Activated CD8-positive, alpha-beta T cell treated with anti-CD3 and anti-CD28 coated beads, Interleukin-2, amount 10 ng/mL, durations not matched to agents 7 days and 5 days (primary cell): ENCODE measurements at places on chromosomes 2 and 18. TPM values are rescaled to one million over a fixed set of nuclear protein-coding genes. Genes with fewer than 3 reads are reported as not detected.

DNA sequence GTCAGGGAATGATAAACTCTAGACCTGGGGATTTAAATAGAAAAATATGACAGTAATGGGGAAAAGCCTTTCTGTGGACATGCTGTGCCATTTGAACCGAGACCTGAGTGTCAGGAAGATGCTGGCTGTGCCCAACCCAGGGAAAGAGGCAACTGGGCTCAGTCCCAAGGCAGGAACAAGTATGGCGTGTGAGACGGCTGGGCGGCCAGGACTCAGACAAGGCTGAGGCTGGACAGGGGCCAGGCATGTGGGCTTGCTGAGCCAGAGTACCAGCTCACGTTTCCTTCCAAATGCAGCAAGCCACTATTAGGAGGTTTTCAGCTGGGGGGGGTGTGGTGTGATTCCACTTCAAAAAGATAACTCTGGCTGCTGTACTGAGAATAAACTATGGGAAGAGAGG is 92.4 kb downstream of the INPP5D start:
- DNase-seq = no peak

- DNase-seq = no peak
These were observed 278.9 kb downstream of the TSN start for GRCh38 chr2:122034344-122034743.

DNA sequence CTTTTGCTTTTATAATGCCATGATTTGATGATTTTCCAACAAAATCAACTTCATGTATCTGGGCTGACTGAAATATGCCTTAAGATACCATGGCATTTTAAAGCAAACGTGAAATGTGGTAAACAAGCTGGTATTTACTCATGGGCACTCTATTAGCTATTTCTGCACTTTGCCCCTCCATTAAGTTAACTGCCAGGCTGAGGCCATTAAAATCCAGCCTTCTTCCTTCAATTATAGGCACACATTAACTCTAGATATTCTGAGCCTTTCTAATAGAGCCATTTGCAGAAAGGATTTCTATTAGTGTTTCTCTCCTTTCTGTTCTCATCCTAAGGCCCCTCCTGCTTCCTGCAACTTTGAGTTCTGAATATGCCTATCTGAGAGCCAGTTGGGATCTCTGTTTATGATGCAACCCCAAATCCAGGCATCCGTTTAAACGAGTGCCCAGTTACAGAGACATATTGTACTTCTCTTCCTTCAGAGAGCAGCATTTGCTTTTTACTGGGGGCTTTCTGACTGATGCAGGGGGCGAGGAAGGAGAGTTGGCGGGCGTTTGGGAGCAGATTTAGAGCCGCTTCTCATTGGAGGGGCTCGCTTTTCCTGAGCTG is 1.6 kb upstream of the KCNJ3 start:
- DNase-seq = no peak

DNA sequence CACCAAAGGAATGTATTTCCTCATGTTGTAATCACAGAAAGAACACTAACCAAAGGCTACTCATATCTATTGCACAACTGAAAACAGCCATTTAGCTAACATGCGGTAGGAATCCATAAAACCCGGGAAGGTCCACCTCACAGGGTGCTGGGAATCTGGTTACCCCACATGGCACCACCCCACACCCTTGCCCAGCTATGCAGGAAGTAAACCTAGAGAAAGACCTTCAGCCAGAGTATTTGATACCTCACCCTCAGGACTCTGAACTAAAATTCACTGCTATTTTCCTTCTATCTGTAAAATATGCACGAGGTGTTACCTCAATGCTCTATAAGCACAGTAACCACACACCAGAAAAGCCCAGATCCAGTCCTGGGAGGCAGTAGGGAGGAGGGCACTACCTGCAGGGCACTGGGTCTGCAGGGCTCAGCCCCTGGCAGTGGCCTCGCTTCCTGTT is 45.8 kb downstream of the PTPN2 start:
- DNase-seq = no peak

DNA sequence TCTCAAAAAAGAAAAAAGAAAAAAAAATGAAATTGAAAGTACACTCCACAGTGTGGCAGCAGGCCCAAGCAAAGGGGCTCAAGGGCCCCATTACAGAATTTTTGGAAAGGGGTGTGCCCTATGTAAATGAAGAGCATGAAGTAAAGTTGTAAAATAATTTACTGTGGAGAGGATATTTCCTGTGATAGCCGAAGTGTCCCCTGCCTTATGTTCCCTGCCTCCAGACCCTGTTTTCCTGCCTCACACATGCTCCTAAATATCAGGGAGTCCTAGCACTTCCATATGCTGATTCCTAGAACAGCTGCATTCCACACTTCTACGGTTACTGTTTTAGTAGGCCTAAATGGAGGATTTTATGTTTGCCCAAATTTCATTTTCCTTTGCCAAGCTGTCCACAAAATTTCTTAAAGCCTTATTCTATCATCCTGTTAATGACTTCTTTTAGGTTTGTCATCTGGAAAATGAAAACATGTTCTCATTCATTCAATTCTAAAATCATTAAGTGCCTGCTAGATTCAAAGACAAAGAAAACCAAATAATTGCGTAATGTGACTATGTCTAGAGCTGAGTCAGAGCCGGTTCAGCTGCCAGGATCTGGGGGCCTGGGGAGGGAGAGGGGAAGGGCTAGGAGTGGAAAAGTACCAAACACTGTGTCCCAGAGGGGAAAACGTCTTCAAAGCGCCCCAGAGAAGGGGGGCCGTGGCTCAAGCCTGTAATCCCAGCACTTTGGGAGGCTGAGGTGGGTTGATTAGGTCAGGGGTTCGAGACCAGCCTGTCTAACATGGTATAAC is 25.9 kb upstream of the IMPA2 start:
- DNase-seq = no peak

- DNase-seq = no peak
These were observed 39.1 kb upstream of the TWIST2 start for GRCh38 chr2:238808761-238809160.

- no peak for DNase-seq
These were observed 3.1 kb downstream of the ARL4C start for GRCh38 chr2:234493796-234494195.

DNA sequence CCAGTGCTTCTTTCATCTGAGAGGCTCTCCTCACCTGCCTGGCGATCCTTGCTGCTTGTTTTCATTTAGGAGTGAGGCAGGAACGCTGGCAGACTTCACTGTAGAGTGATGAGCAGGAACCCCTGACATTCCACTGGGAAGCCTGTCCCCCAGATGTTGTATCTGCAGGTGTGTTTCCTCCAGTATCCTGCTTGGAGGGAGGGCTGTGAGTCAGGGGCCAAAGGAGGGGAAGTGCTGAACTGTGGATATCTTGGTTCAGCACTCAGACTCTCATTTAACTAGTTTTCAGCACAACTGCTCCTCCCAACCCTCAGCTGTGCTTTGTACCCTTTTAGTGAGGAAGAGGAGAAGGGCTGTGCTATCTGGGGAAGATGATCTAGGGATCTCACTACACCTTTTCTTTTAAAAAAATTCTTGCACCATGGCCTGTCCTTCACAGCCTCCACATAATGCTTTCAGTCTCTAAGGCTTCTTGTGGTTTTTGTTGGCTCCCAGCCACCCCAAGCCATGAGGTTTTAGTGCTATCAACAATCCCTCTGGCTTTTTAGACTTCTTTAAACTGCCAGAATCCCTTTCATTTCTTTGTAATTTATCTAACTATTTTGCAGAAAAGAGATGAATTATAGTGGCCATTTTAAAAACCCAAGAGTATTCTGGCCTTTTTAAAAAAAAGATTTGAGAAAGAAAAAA is 11.2 kb downstream of the ANKAR start:
- DNase-seq = no peak

GRCh38 chr18:46518438-46518837 is 138.6 kb downstream of the LOXHD1 start:
- no peak for DNase-seq

DNA sequence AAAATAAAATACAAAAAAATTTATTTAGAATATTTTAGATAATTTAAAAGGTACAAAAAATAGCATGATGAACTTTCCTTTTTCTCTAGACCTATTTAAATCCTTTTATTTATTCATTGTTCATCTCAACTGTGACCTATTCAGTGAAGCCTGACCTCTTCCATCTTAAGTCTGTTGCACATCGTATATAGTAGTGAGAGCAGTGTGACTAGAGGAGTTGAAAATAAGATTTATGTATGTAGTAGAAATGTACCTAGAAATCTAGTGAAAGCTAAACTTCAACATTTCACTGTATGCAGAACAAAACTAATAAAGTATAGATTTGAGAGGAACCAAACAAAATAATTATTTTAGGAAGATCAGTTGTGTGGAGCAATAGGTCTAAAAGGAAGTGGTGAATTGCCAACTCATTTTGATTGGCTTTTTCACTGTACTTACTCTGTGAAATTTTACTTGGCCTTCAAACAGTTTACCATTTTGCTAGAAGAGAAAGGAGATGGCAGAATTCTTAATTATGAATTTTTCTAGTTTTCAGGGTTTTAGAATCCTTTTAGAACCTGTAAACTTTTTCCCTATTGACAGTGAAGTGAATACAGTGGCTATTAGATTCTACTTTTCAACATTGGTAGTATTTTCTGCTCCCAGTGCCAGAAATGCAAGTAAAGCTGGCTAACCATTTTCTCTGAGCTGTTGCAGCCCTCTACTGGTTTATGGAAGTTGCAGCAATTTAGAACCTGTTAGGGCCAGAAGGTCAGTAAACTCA is 11.0 kb downstream of the ANKRD12 start:
- peak; percentile 61 for DNase-seq

- DNase-seq = no peak
These were observed 165.3 kb upstream of the STK17B start for GRCh38 chr2:196336715-196337114.

DNA sequence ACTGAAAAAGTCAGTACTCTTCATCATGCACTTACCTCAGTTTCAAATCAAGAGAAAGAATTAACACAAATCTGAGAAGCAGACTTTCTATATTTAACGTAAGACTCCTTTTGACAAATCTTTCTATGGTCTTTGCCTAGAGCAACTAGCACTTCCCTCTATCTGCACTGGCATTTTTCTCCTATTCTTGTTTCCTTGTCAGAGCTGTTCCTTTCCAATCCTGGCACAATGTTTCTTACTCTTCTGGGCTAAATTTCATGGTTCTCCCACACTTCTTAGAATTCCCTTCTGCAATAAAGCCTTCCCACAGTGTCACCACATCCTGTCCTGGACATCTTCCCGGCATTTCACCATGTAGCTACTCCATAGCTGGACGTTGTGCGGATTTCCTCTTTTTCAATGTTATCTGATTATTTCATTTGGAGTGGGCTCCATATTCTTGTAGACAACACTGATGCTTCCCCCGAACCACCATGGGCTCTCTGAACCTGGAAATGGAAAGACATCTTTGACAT is 144.7 kb upstream of the CTNNA2 start:
- DNase-seq = no peak

- no peak for DNase-seq
These were observed 158.2 kb upstream of the SALL3 start for GRCh38 chr18:78821396-78821795.

- no peak for DNase-seq
These were observed 77.1 kb upstream of the GALNT5 start for GRCh38 chr2:157180359-157180758.

DNA sequence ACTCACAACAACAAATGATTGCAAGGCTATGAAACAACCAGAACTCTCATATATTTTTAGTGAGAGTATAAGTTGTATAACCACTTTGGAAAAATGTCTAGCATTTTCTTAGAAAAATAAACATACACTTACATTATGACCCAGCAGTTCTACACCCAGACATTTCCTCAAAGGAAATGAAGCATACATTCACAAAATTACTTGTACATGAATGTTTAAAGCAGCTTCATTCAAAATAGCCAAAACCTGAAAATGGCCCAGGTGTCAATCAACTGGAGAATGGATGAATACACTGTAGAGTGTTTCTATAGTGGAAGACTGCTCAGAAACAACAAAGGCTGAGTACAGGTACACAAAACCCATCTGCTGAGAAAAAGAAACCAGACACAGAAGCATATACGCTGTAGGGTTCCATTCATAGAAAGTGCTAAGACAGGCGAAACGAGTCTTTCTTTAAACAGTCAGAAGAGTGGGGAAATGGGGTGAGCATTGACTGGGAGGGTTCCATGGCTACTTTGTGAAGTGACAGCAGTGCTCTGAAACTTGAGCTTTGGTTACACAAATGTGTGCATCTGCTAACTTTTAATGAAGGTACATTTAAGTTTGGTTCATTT is 799.0 kb downstream of the DCDC2C start:
- no peak for DNase-seq

GRCh38 chr2:60046529-60046928 is 506.9 kb downstream of the BCL11A start:
- DNase-seq = no peak

- no peak for DNase-seq
These were observed 107.5 kb upstream of the PELI1 start for GRCh38 chr2:64251497-64252250.

GRCh38 chr2:164504253-164504652 is 117.0 kb downstream of the GRB14 start:
- no peak for DNase-seq

GRCh38 chr2:71596011-71596410 is 142.7 kb downstream of the DYSF start:
- DNase-seq = no peak

GRCh38 chr18:67260841-67261240 is 255.7 kb downstream of the DSEL start:
- no peak for DNase-seq

DNA sequence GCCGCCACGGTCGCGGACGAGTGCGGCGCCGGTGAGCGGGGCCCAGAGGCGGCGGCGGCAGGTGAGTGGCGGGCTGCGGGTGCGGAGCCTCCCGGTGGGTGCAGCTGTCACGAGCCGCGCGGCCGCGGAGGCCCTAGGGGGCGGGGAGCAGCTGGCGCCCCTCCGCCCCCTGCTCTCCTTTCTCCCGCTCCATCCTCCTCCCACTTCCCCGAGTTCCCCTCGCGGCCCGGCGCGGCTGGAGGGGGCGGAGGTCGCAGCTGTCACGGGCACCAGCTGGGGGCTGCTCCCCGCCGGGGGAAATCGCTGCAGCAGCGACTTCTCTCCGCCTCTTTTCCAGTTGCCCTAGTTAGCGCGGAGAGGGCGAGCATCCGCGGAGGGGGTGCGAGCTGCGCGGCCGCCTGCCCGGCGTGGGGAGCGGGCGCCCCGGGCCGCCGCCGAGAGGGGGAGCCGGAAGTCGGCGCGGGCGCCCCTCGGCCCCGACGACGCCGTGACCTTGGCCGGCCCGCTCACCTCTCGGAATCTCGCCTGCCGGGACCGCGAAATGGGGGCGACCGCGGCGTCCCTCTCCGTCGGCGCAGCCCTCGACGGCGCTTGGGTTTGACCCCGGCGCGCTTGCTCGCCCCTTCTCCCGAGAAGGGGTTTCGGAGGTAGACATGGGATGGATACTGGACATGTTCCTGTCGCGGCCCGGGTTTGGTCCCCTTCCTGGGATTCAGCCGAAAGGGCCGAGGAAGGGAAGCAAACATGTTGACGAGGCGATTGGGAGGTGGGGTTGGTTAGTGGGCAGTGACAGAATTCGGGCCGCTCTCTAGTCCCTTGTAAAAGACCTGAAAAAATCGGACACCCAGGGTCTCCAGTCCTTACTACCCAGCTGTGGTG is 727 bp downstream of the NCOA1 start:
- peak; percentile 61 for DNase-seq

- no peak for DNase-seq
These were observed 161.3 kb downstream of the SETBP1 start for GRCh38 chr18:44841752-44842587.

The GATA6 gene
- not detected for total RNA-seq

The CABYR gene
- 0.97 TPM for total RNA-seq

The LCT gene
- total RNA-seq = 0.18 TPM

The NYAP2 gene
- not detected for total RNA-seq

The SNX17 gene
- 120 TPM for total RNA-seq

The PAIP2B gene
- total RNA-seq = 1.5 TPM
